Uterus (tissue), 4 donors: ENCODE measurements at places on chromosomes 12 and 14. TPM values are rescaled to one million over a fixed set of nuclear protein-coding genes. Genes with fewer than 3 reads are reported as not detected.

PLEKHH1 gene
- total RNA-seq: 8.0 TPM

TMEM30B gene
- total RNA-seq: 1.8 TPM

GRCh38 chr14:41393512-41393911, 213.2 kb upstream of the LRFN5 start:
- no peak overlapping the region for H3K4me3 ChIP-seq
- H3K36me3 ChIP-seq: no peaks in the 10 kb centered on the region

DNA sequence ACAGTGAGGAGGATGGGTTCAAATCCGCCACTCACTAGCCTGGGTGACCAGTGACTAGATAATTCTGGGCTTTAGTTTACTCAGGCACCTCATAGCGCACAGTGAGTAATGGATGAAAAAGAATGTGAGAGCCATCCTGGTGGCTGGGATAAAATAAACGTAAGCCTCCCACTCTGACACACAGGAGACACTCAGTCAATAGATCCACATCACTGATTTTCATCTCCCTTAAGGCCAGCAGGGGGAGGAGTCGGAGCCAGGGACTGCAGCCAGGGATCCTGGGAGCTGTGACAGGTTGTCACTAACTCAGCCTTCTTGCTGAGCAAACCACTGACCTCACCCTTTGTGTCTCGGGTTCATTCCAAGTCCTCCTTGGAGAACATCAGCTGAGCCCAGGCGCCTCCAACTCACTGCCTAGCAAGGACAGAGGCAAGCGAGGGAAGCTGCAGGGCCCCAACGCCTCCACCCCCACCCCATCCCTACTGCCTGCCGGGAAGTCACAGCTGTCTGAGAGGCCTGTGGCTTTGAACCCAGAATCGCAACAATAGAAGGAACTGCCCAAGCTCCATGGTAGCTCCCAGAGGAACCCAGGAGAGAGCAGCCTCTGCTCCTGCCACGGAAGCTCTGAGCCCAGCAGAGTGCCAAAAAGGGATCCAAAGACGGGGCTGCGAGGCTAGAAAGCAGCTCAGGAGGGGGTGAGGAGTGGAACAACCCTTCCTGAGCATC, 30.7 kb downstream of the PXN start:
- peak; percentile 88 for DNase-seq
- H3K4me1 ChIP-seq: peaks cover 36% of the 10 kb centered on the region
- H3K36me3 ChIP-seq: no peaks in the 10 kb centered on the region

DNA sequence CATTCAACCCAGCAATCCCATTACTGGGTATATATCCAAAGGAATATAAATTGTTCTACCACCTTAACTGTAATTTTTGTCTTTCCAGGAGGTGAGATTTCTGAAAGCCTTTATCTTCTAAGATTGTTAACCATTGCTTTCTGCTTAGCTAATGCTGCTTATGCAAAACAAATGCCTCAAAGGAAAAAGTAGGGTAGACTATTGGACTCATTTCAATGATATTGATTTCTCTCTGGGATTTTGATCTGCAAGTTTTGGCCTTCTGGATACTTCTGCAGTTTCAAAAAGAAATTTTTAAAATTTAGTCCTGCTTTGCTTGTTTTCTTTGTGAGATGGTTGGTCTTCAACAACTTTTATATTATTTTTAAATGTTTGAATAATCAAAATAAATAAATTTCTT, 108.6 kb downstream of the SLC38A4 start:
- H3K4me3 ChIP-seq: no peak overlapping the region
- no peaks in the 10 kb centered on the region for H3K4me1 ChIP-seq
- no peaks in the 10 kb centered on the region for H3K27me3 ChIP-seq
- H3K27ac ChIP-seq: no peak overlapping the region

DNA sequence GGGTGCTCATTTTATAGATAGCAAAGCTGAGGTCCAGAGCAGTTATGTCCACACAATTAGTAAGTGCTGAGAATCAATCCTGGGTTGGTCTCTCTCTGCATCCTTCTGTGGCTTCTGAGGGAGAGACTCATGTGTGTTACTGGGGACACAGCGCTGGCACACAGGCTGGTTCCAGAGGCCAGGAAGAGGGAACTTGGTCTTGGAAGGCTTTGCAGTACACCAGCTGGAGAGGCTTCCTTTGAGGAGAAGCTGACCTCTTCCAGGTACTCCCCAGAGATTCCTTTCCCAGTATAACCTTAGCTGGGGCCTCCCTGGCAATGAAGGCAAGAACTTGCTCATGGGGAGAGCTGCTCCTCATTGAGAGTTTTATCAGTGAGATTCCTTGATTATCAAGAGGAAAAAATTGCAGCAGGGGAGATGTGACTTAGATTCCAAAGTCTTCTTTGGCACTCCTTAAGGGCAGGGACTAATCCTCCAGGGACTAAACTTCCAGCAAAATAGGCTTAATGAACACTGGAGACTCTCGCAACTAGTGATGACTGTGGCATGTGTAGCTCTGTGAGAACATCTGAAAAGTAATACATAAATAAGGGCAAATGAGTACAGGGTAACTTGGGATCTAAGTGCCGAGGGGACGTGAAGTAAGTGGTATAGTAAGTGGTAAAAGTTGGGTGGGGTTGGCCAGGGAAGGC, 13.9 kb upstream of the KRT80 start:
- DNase-seq: no peak
- no peak overlapping the region for H3K27ac ChIP-seq
- no peaks in the 10 kb centered on the region for H3K4me1 ChIP-seq
- H3K4me3 ChIP-seq: no peak overlapping the region

DNA sequence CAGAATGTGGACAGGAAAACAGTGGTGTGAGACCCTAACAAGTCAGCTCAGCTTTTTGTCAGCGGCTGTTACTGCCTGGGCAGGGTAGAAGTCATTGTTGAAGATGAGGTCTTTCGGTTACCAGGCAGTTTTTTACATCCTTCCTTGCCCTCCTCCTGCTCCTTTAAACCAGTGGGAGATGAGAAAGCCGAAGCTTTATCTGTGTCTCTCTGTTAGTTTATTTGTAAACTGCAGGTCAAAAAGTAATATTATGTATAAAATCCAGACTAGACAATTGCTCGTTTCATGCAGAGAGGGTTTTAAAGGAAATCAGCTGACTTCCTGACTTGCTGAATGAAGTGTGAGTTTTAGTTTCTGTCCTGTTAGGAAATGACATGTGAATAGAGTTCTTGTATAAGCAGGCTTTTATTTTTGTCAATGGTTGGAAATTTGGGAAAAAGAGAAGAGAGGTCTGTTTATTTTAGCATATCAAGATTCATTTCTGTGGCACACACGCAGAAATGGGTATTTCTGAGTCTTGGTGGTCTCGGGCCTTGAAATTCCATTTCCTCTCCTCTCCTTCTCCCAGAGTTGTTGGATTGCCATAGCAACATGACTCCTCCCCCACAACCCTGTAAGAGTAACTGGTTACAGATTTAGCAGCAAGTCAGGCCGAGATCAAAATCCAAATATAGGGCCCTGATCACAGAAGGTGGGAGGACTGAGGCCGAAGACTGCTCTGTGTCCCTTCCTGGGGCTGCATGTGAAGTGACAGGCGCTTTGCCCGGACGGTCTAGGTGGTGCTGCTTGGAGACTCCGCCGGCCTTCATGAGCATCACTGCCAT, 60.8 kb downstream of the SAMD4A start:
- H3K27ac ChIP-seq: peak overlapping the region; percentile 73
- no peaks in the 10 kb centered on the region for H3K36me3 ChIP-seq
- H3K27me3 ChIP-seq: no peaks in the 10 kb centered on the region
- H3K4me3 ChIP-seq: no peak overlapping the region
- peaks cover 13% of the 10 kb centered on the region for H3K4me1 ChIP-seq
- DNase-seq: peak; percentile 41

- H3K27ac ChIP-seq: no peak overlapping the region
- no peaks in the 10 kb centered on the region for H3K27me3 ChIP-seq
- H3K36me3 ChIP-seq: no peaks in the 10 kb centered on the region
- peak overlapping the region; percentile 35 for H3K4me3 ChIP-seq
Measured at GRCh38 chr12:71438670-71439361, 782 bp upstream of the LGR5 start.

DNA sequence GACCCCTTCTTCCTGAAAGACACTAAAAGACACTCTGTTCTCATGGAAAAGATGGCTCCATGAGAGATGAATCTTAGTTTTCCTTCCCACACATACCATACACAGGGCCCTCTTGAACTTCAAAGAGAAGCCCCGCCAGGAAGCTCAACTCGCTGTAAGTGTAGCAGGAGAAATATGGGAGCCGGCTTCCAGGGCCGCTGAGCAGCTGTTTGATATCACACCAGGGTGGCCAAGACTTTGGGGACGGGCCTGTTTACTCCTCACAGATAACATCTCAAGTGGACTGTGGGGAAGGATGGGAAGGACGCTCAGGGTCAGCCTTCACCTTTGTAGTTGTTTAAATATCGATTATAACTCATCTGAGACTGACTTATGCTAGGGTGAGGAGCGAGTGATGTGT, 235.5 kb upstream of the TBX3 start:
- H3K36me3 ChIP-seq: no peaks in the 10 kb centered on the region
- H3K4me3 ChIP-seq: no peak overlapping the region
- H3K27ac ChIP-seq: no peak overlapping the region
- no peaks in the 10 kb centered on the region for H3K27me3 ChIP-seq
- no peaks in the 10 kb centered on the region for H3K4me1 ChIP-seq
- no peak for DNase-seq

GRCh38 chr14:49970474-49971147, 77.7 kb downstream of the ARF6 start:
- H3K36me3 ChIP-seq: no peaks in the 10 kb centered on the region
- no peak overlapping the region for H3K27ac ChIP-seq
- peaks cover 4% of the 10 kb centered on the region for H3K4me1 ChIP-seq

DNA sequence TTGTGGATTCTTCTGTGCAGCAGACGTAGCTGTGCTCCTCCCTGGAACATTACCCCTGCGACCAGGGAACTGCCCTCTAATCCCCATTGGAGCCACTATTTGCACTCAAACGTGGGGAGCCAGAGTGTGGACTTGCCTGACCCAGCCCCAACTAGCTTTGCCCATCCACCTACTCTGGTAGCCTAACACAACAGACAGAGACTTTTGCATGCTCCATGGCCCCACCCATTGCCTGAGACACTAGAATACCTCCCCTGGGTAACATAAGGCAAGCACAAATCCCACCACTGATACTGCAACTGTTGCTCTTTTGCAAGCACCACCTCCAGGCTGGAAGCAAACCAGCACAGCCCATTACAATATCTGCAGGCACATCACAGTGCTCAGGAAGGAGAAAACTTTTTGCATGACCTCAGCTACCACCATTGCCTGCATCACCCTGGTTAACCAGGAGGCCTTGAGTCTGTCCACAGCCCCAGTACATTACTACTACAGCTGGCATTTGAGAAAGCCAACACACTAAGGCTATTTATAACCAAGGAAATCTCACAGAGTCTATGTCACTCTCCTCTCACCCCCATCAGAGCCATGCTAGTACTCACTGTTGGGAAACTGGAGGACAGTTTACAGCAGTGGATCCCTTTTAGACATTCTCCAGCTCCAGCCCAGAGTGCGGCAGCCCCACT, 15.0 kb downstream of the CEP128 start:
- DNase-seq: no peak
- no peaks in the 10 kb centered on the region for H3K27me3 ChIP-seq
- H3K4me1 ChIP-seq: no peaks in the 10 kb centered on the region
- no peak overlapping the region for H3K27ac ChIP-seq
- H3K36me3 ChIP-seq: no peaks in the 10 kb centered on the region
- H3K4me3 ChIP-seq: no peak overlapping the region

GRCh38 chr12:122202017-122202416, 1.5 kb upstream of the B3GNT4 start:
- no peaks in the 10 kb centered on the region for H3K36me3 ChIP-seq
- H3K27me3 ChIP-seq: peaks cover 15% of the 10 kb centered on the region
- H3K4me1 ChIP-seq: peaks cover 12% of the 10 kb centered on the region
- H3K27ac ChIP-seq: no peak overlapping the region
